ENCODE measurements at places on chromosomes 4 and X. TPM values are rescaled to one million over a fixed set of nuclear protein-coding genes. Genes with fewer than 3 reads are reported as not detected.

- no peak for DNase-seq
Observed at GRCh38 chr4:85149676-85150075, 183.2 kb upstream of the WDFY3 start.

DNA sequence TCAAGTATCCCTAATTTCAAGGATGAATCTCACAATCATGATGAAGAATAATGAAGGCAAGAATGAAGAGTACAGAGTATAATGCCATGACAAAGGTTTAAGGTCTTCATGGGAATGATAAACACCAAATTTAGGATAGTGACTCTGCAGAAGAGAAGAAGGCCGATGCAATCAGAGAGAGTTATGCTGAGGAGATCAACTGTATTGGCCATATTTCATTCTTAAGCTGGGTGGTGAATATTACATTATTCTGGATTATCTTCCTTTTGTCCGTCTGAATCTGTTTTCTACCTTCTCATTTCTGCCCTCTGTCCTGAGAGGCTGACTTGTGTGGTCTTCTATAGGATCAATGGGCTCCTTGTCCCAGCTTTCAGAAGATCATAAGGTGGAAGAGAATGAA is 7.8 kb upstream of the METAP1 start:
- DNase-seq: no peak

- DNase-seq: peak; percentile 42
Observed at GRCh38 chr4:84952004-84952403, 14.5 kb downstream of the WDFY3 start.

The NUDT11 gene
- 0.27 TPM for total RNA-seq

The JCHAIN gene
- total RNA-seq: 5.9 TPM

- DNase-seq: no peak
Observed at GRCh38 chr4:123522646-123523045, 126.1 kb downstream of the SPRY1 start.

- DNase-seq: no peak
Observed at GRCh38 chr4:76035799-76036380, at the start of gene CXCL11. CXCL11 (minus strand) TSS chr4:76036070; CDS start chr4:76035987, 83 bp downstream.

Measured in lower leg skin (tissue), 4 donors.